ENCODE measurements at places on chromosomes 1 and 21.

- DNase-seq: no peak
Measured at GRCh38 chr1:64675718-64676345, 69.0 kb upstream of the RAVER2 start.

DNA sequence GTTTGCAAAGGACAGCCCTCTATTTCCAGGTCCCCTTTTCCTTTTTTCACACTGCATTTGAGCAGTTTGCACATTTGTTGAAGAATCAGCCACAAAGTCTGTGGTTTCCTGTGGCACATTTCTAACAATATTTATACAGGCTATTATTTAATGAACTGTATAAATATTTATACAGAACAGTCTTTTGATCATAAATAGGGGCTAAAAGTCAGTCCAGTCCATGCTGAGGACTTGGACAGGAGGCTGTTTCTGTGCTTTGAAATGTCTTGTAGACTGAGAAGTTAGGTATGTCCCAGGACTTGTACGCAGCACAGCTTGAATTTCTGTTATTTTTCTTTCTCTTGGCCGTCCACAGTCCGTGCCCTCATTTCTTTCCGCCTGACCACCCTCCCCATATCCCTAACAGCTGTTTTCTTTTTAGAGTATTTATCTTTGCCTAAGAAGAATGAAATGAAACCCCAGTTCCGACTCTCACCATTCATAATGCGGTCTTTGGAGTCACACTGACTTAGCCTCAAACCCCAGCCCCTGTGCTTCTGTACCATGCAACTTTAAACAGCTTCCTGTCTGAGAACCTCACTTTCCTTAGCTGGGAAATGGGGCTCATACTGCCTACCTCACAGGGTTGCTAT lies 19.7 kb downstream of the FGGY start:
- no peak for DNase-seq

DNA sequence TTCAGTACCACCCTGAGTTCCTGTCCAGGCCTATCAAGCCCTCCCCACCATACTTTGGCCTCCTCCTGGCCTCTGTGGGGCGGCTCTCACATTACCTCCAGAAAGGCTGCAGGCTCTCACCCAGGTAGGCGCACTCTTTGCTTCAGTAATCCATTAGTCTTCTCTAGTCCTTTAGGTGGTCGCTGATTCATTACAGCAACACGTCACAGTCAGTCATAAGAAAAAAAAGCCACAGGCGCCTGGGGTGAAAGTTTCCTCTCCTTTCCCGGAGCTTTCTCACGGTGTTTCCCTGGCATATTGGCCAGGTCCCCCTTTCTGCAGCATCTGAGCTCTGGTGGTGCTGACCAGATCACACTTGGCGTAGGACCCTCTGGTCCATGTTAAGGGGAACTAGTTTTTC lies 12.1 kb downstream of the SLFNL1 start:
- DNase-seq: no peak

GRCh38 chr1:30704271-30704670 lies 19.1 kb downstream of the MATN1 start:
- no peak for DNase-seq

- no peak for DNase-seq
Measured at GRCh38 chr1:37995751-37996345, 6.0 kb upstream of the SF3A3 start.

GRCh38 chr1:208233546-208233945 lies 10.6 kb downstream of the PLXNA2 start:
- DNase-seq: peak; percentile 71

DNA sequence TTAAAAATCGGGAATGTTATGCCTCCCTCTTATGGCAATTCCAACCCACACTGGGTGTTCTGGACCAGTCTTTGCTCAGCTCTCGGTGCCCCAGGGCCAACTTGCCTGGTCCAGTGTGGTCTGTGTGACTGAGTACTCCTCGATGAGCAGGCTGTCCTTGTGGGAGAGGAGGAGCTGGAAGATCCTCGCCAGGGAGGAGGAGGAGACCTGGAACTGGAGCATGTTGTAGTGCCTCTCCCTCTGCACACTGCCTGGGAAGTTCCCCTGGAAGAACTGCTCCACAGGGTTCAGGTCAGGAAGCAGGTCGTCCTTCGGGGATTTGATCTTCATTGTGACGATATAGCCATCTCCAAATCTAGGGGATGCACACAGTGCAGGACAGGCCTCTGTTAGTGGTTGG lies 88.5 kb upstream of the GCLM start:
- DNase-seq: no peak

- DNase-seq: no peak
Measured at GRCh38 chr1:181554465-181554864, 71.1 kb downstream of the CACNA1E start.

- DNase-seq: no peak
Measured at GRCh38 chr1:202200669-202201068, 7.1 kb downstream of the LGR6 start.

DNA sequence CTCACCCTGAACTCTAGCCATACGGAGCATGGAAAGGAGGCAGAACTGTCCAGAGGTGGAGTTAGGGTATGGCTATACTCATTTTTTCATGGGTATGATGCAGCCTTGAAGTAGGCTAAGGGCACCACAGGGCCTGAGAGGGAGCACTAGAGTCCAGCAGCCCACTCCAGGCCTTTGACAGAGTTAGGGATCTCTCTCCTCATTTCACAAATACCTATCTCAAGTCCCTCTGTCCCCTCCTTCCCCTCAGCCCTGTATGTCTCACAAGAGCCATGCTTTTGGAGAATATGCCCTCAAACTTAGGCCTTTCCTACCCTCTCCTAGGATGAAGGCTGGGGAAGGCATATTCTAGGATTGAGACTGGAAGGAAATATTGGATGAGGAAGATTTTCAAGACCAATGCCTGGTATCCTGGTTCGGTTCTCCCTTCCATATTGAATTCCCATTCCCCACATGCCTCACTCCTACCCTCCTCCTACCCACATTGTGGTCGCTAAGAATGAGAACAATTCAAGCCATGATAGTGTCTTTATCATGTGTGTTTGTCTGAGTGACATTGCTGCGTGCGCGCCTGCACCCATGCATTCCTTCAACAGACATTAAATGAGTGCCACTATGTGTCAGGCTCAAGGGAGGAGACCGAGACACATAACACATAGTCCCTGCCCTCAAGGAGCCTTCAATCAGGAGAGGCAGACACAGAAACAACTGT lies 2.6 kb upstream of the NECTIN4 start:
- no peak for DNase-seq

DNA sequence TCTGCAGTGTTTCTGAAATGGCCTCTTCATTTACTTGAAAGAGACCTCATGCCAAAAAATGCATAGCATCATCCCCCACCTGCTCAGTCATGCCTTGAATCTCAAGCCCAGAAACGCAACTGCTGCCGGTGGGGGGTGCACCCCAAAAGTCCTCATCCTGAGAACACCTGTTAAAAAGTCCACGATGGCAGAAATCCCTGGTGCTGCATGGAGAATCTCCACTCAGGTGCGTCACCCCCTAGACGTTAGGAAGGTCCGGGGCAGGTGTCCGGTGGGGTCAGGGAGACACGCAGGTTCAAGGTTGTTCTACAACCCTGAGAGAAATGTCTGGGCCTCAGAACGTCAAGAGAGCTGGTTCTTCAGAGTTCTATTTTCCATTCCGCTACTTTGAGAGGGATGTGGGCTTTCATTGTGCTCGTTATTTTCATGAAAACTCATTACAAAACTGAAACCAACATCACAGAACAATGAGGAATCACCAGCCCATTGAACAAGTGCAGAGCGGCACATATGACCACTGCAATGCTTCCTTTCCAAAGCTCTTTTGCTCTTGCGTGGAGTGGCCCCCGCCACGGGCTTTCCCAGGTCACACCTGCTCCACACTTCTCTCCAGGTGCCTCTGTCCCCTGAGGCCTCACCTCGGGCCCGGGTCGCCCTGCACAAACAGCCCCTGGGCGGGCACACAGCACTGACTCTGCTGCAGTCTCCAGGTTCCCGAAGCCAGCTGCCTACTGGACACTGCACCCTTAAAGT lies 201.9 kb downstream of the TOMM20 start:
- no peak for DNase-seq

GRCh38 chr1:20319456-20320220 lies 29.0 kb downstream of the VWA5B1 start:
- no peak for DNase-seq

- no peak for DNase-seq
Measured at GRCh38 chr1:151546011-151546925, 6.2 kb downstream of the TUFT1 start.

DNA sequence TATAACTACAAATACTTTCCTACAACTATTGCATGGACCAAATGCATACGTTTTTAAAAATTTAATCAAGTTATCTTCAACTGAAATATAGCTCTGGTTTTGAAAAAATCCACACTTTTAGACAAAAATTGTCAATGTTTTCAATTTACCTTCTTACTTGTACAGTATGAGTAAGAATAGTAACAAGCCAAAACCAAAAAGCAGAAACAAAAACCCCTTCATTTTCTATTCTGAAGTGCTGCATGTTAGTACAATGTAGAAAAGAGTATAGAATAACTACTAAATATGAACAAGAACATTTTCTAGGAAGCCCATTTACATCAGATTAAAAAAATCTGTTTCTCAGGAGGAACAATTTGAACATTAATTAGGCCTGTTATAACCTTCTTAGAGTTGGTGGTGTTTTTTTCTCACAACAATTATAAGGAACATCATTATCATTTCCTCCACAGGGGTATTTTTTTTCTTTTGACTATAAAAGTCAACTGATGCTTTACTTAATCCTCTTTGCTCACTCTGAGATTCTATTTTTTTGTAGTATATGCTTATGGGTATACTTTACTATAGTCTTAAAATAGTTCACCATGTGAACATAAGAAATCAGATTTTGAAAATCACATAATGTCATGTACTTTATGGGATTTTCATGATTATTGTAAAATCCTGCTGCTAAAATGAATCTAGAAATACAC lies 475.4 kb downstream of the PTBP2 start:
- no peak for DNase-seq

- DNase-seq: peak; percentile 70
Measured at GRCh38 chr1:40338745-40339419, 21.8 kb upstream of the COL9A2 start.
